ENCODE measurements at places on chromosomes 4 and X. TPM values are rescaled to one million over a fixed set of nuclear protein-coding genes. Genes with fewer than 3 reads are reported as not detected.

Gene ENPP6
- 0.29 TPM for total RNA-seq

Gene MAOB
- total RNA-seq = 0.27 TPM

DNA sequence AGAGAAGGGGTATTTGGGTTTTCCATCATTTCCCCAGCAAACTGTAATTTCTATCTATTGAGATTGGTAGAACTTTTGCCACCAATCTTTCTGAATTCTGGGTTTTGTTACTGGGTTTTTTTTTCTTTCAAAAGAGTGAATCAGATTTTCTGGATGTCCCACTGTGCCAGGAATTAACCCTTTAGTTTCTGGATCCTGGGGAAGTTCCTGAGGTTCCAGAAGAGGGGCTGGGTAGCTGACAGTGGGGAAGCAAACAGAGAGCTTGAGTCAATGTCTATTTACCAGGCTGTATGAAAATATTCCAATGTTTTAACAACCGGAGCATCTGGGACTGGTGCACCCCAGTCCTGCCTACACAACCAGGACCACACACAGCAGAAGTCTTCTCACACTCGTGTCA lies 25.8 kb upstream of the SOD3 start:
- H3K36me3 ChIP-seq = no peaks in the 10 kb centered on the region
- H3K4me3 ChIP-seq = no peak overlapping the region

Gene JAKMIP1
- 17.7 TPM for total RNA-seq

- peaks cover 6% of the 10 kb centered on the region for H3K27me3 ChIP-seq
- no peak overlapping the region for H3K27ac ChIP-seq
- H3K4me1 ChIP-seq = peaks cover 6% of the 10 kb centered on the region
- no peak overlapping the region for H3K4me3 ChIP-seq
- H3K36me3 ChIP-seq = no peaks in the 10 kb centered on the region
- no peak for DNase-seq
Measured at GRCh38 chr4:183631577-183632198, 27.3 kb downstream of the RWDD4 start.

Gene MND1
- 32.0 TPM for total RNA-seq

Gene PWWP3B
- total RNA-seq = not detected

DNA sequence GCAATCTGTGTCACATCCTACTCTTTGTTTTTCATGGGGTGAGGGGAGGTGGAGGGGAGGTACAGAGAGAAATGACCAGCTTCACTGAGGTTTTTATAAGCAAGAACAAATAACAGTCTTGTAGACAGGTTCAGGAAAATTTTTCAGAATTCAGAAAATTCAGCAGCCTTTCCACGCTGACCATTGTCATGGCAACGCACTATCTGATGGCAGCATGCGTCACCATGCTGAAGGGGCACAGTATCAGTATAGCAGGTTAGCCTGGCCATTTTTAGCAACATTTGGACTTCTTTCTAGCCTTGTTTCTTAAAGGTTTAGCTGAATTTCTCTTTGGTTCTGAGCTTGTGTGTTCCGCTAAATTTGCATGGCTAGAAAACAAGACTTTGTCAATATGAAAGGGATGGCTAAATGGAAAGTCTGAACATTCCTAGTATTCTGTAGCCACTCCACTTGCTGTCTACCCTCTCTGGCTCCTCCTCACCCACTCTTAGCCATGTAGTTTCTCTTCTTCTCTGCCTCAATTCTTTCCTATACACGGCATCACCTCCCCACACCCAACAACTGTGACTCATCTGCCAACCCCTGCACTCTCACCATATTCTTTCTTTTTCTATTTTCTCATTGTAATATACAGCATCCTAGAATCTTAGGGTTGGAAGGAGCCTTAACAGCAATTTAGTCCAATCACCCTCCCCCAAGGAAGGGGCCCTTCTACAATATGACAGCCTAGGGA lies 42.7 kb upstream of the CITED1 start:
- H3K27me3 ChIP-seq = no peaks in the 10 kb centered on the region
- peak overlapping the region; percentile 56 for H3K27ac ChIP-seq
- no peak overlapping the region for H3K4me3 ChIP-seq
- peaks cover 12% of the 10 kb centered on the region for H3K36me3 ChIP-seq
- DNase-seq = peak; percentile 56
- H3K4me1 ChIP-seq = peaks cover 21% of the 10 kb centered on the region

DNA sequence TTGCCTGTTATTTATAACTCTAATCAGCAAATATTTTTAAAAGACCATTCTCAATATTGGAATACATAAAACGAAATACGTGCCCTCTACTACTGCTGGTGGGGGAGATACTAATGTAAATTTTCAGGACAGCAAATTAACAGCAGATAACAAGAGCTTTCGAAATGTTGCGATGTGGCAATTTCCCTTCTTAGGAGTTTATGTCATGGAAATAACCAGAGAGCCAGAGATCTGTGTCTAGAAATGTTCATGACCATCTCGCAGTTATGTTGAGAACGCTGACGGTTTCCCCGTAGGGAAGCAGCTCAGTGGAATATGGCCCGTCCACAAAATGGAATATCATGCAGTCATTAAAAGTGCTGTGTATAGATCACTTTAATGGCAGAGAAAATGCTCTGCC lies 238.4 kb upstream of the PSAPL1 start:
- H3K36me3 ChIP-seq = no peaks in the 10 kb centered on the region
- no peaks in the 10 kb centered on the region for H3K4me1 ChIP-seq
- no peaks in the 10 kb centered on the region for H3K27me3 ChIP-seq

- no peaks in the 10 kb centered on the region for H3K27me3 ChIP-seq
- peaks cover 15% of the 10 kb centered on the region for H3K4me1 ChIP-seq
- peaks cover 11% of the 10 kb centered on the region for H3K36me3 ChIP-seq
- H3K4me3 ChIP-seq = no peak overlapping the region
- H3K27ac ChIP-seq = no peak overlapping the region
- peak; percentile 51 for DNase-seq
Measured at GRCh38 chrX:71178908-71179307, 34.3 kb downstream of the NLGN3 start.

- H3K4me1 ChIP-seq = peaks cover 4% of the 10 kb centered on the region
- no peak for DNase-seq
- no peaks in the 10 kb centered on the region for H3K36me3 ChIP-seq
- no peaks in the 10 kb centered on the region for H3K27me3 ChIP-seq
Measured at GRCh38 chrX:39802354-39802753, 295.4 kb downstream of the BCOR start.

- no peak overlapping the region for H3K27ac ChIP-seq
- peaks cover 3% of the 10 kb centered on the region for H3K4me1 ChIP-seq
- peaks cover 2% of the 10 kb centered on the region for H3K27me3 ChIP-seq
- no peaks in the 10 kb centered on the region for H3K36me3 ChIP-seq
- H3K4me3 ChIP-seq = no peak overlapping the region
Measured at GRCh38 chr4:123526511-123526910, 129.9 kb downstream of the SPRY1 start.

DNA sequence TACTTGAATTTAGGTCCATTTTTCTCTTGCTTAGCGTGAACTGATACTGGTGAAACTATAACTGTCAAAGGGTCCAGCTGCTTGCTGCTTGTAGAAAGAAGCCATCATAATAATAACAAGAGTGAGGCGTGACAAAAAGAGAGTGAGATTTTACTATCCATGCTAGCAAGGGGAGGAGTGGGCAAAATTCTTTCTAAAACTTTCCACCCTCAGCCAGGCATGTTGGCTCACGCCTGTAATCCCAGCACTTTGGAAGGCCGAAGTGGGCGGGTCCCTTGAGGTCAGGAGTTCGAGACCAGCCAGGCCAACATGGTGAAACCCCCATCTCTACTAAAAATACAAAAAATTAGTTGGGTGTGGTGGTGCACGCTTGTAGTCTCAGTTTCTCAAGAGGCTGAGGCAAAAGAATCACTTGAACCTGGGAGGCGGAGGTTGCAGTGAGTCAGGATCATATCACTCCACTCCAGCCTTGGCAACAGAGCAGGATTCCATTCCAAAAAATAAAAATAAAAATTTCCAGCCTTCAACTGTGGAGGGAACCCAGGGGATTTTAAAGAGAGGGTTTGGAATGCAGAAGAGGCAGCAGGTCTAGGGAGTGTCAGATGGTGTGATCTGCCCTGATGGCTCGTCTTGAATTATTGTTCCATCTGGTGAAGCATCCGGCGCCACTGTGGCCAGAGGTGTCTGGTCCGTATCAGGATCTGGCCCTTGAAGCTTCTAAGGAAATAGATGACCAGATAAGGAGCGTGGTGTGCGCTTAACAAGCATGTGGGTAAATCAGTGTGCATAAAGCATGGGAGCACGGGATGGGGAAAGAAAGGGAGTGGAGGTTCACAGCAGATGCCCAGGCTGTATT lies 51.8 kb downstream of the LRP2BP start:
- peak overlapping the region; percentile 79 for H3K27ac ChIP-seq
- peaks cover 26% of the 10 kb centered on the region for H3K36me3 ChIP-seq
- no peak overlapping the region for H3K4me3 ChIP-seq
- peak; percentile 33 for DNase-seq
- no peaks in the 10 kb centered on the region for H3K27me3 ChIP-seq
- H3K4me1 ChIP-seq = peaks cover 65% of the 10 kb centered on the region

GRCh38 chrX:115378471-115378870 lies 89.0 kb downstream of the LUZP4 start:
- H3K36me3 ChIP-seq = no peaks in the 10 kb centered on the region
- no peaks in the 10 kb centered on the region for H3K4me1 ChIP-seq
- DNase-seq = no peak
- no peak overlapping the region for H3K27ac ChIP-seq
- no peaks in the 10 kb centered on the region for H3K27me3 ChIP-seq
- no peak overlapping the region for H3K4me3 ChIP-seq

- peak overlapping the region; percentile 92 for H3K27ac ChIP-seq
- peaks cover 14% of the 10 kb centered on the region for H3K36me3 ChIP-seq
- H3K27me3 ChIP-seq = no peaks in the 10 kb centered on the region
Measured at GRCh38 chrX:47191331-47191730, 2.3 kb upstream of the UBA1 start.

GRCh38 chr4:72286185-72286584 lies 254.4 kb downstream of the NPFFR2 start:
- H3K4me1 ChIP-seq = no peaks in the 10 kb centered on the region
- no peak overlapping the region for H3K4me3 ChIP-seq
- DNase-seq = no peak
- H3K36me3 ChIP-seq = no peaks in the 10 kb centered on the region

- peaks cover 7% of the 10 kb centered on the region for H3K36me3 ChIP-seq
- no peak for DNase-seq
- H3K4me1 ChIP-seq = peaks cover 16% of the 10 kb centered on the region
- H3K4me3 ChIP-seq = peak overlapping the region; percentile 4
- H3K27ac ChIP-seq = no peak overlapping the region
Measured at GRCh38 chr4:146639506-146639932, 826 bp downstream of the POU4F2 start.

DNA sequence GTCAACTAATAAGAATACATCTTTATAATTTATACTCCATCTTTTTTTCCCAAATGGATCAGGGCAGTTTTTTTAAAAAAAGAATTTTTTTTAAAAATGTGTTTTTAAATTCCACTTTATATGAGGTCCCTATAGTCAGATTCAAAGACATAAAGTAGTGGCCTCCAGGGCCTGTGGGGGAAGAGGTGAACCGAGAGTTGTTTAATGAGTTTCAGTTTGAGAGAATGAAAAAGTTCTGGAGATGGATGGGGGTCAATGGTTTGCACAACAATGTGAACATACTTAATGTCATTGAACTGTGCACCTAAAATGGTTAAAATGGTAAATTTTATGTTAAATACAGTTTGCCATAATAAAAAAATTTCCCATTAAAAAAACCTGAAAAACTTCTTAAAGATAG lies 53.8 kb downstream of the ZNF827 start:
- H3K4me3 ChIP-seq = no peak overlapping the region
- DNase-seq = no peak
- peaks cover 34% of the 10 kb centered on the region for H3K36me3 ChIP-seq
- no peak overlapping the region for H3K27ac ChIP-seq
- no peaks in the 10 kb centered on the region for H3K27me3 ChIP-seq
- peaks cover 3% of the 10 kb centered on the region for H3K4me1 ChIP-seq

- H3K4me1 ChIP-seq = no peaks in the 10 kb centered on the region
- H3K27ac ChIP-seq = no peak overlapping the region
- DNase-seq = no peak
Measured at GRCh38 chrX:104347860-104348259, 93.1 kb upstream of the ESX1 start.

GRCh38 chr4:86155766-86156165 lies 204.1 kb downstream of the MAPK10 start:
- no peak overlapping the region for H3K4me3 ChIP-seq
- no peak for DNase-seq
- no peaks in the 10 kb centered on the region for H3K36me3 ChIP-seq

- H3K4me3 ChIP-seq = no peak overlapping the region
- no peaks in the 10 kb centered on the region for H3K36me3 ChIP-seq
- no peaks in the 10 kb centered on the region for H3K27me3 ChIP-seq
- DNase-seq = no peak
- H3K4me1 ChIP-seq = no peaks in the 10 kb centered on the region
- no peak overlapping the region for H3K27ac ChIP-seq
Measured at GRCh38 chr4:29033703-29034102, 1686.5 kb upstream of the PCDH7 start.

Gene CPLX1
- total RNA-seq = 0.61 TPM

Gene SPANXN3
- not detected for total RNA-seq

Gene CXCL1
- total RNA-seq = not detected

DNA sequence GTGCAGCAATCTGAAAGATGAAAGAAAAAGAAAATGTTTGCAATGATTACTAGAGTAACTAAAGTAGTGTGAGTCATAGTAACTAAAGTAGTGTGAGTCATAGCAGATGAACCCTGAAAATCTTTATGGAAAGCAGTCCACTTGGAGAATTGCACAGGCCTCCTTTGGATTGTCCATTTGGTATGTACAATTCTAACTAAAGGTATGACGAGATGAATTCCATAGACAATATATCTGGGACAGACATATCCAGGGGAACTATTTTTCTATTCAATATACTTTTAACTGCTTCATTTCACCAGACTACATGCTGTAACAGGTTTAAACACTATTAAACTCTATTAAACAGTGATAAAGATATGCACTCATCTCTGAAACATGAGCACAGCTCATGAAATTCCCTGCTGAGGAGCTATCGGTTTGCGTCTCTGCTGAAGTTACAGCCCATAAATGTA lies 798.7 kb downstream of the PCDH7 start:
- no peaks in the 10 kb centered on the region for H3K27me3 ChIP-seq
- no peak overlapping the region for H3K27ac ChIP-seq
- DNase-seq = no peak
- no peaks in the 10 kb centered on the region for H3K4me1 ChIP-seq
- H3K36me3 ChIP-seq = no peaks in the 10 kb centered on the region
- no peak overlapping the region for H3K4me3 ChIP-seq

DNA sequence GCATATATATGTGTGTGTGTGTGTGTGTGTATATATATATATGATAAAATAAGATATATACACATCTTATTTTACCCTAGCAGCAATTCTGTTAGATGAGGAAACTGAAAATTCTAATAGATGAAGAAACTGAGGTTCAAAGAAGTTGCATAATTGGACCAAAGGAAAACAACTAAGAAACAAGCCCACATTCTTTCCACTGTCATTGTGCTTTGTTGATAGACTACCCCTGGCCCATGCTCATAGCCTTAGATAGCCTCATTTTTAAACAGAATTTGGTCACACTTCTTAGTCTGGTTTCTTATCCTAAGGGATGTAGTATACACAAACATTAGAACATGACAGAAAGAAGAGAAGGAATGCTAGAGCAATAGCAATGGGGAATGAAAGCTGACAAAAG lies 138.8 kb downstream of the NDST3 start:
- DNase-seq = no peak
- no peak overlapping the region for H3K4me3 ChIP-seq
- H3K4me1 ChIP-seq = no peaks in the 10 kb centered on the region
- no peaks in the 10 kb centered on the region for H3K27me3 ChIP-seq
- H3K36me3 ChIP-seq = no peaks in the 10 kb centered on the region

Gene ATP8A1
- total RNA-seq = 23.9 TPM

GRCh38 chr4:122537388-122538135 lies 81.0 kb upstream of the IL2 start:
- peak overlapping the region; percentile 4 for H3K4me3 ChIP-seq
- H3K27ac ChIP-seq = peak overlapping the region; percentile 81
- no peaks in the 10 kb centered on the region for H3K27me3 ChIP-seq

Gene L1CAM
- total RNA-seq = 1.3 TPM

Gene MCTS1
- 70.9 TPM for total RNA-seq

Data from activated CD4-positive, alpha-beta memory T cell treated with anti-CD3 and anti-CD28 coated beads for 36 hours (primary cell).